ENCODE measurements at places on chromosomes 11 and 22.

DNA sequence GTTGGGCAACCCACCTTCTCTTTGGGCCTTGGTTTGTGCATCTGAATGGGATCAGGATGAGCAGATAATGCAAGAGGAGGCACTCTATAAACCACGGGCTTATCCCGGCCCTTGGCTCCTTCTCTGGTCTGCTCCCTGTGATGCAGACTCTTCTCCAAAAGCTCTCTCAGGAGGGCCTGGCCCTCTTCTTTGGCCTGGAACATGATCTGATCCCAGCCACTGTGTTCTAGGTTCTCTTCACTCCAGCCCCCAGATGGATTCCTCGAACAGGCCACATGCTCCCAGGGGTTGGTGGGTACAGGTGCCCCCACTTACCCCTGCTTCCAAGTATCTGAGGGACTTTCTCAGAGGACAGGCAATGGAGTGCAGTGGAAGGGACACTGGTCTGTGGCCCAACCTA lies 8.7 kb upstream of the UCP3 start:
- DNase-seq = no peak

GRCh38 chr11:41872426-41872825 lies 413.0 kb upstream of the LRRC4C start:
- no peak for DNase-seq

DNA sequence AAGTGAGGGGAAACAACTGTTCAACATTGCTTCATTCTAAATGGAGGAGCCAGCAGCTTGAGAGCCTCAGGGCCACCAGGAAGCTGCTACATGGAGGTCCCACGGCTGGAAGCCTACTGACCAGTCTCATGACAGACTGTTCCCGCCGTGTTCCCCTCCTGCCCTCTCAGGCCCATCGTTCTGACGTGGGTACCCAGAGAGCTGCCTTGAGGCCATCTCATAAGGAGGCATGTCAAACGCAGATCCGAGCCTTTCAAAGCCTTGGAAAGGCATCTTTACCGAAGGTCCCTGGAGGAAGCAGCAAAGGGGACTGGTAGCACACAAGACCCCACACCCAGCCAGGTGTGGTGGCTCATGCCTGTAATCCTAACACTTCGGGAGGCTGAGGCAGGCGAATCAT lies 8.3 kb upstream of the ARHGEF17 start:
- no peak for DNase-seq

DNA sequence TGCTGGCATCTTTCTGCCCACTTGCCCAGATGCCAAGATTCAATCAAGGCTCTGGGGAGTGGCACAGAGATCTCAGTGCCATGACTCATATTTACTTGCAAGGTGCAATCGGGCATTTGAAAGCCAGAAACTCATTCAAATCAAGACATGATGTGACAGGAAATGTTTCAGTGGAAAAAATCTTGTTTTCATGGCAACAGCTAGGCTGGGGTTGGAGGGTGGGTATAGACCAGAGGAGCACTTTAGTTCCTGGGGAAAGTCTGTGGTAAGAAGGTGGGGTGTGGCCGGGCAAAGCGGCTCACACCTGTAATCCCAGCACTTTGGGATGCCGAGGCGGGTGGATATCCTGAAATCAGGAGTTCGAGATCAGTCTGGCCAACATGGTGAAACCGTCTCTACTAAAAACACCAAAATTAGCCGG lies 1.2 kb downstream of the MAJIN start:
- DNase-seq = no peak

- DNase-seq = no peak
These were observed 79.7 kb upstream of the SHISAL1 start for GRCh38 chr22:44392446-44392921.

DNA sequence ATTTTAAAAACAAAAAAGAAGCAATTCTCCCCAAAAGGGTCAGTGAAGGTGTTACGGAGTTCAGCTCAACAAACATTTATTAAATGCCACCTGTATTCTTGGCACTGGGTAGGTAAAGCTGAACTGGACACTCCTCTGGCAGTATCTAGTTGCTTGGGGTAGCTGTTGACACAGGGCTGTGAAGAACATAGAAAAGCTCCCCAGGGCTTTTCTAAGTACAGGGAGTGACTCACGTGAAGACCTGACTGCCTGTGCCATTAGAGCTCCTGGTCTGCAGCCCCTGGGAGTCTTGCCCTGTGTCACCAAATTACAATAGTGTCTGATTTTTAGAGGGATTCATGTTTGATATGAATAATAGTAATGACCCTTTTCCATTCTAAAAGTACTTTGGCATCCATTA lies 43.6 kb downstream of the COA4 start:
- no peak for DNase-seq

DNA sequence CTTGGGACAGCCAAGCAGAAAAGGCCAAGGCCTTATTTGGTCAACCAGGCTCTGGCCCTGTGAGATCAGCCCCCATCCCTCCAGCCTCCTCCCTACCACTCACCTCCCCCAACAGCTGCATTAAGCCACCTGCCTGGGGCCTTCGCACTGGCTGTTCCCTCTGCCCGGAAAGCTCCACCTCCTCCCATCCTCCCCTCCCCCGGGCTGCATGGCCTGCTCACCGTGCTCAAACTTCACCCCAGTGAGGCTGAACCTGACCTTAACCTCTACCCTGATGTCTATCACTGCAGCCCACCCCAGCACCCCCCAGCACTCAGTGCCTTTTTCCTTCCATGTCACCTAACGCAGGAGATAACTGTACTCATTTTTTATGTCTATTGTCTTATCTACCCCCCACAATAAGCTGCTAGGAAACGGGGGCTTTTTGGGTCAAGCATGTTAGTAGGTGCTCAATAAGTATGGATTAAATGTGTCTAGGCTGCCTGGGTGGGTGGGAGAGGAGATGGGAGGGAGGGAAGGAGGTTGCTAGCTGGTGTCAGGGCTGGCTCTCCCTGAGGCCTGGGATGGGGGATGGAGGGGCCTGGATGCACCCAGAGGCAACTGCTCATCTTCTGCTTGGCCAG lies 912 bp downstream of the PTPRCAP start:
- DNase-seq = no peak

GRCh38 chr22:29443452-29443851 lies 5.1 kb downstream of the RFPL1 start:
- DNase-seq = peak; percentile 61

GRCh38 chr11:63839508-63840355 lies 822 bp downstream of the MARK2 start:
- DNase-seq = no peak

DNA sequence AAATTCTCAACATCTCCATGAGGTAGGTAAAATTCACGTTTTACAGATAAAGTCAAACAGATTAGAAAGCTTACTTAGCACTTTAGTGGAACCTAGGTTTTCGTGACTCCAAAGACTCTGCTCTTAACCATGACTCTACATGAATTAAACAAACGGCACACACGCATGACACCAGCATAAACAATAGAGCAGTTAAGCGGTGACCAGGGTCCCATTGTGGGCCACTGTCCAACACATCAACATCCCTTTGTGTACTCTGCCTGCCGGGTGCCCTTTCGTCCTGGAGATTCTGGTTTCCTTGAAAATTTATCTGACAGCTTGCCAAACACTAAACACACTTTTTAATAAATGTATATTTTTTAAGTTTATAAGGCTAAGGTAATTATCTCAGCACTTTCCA lies 941.7 kb downstream of the OPCML start:
- DNase-seq = no peak

- no peak for DNase-seq
These were observed 36.6 kb downstream of the SC5D start for GRCh38 chr11:121328967-121329679.

GRCh38 chr11:75240311-75241035 lies at the start of gene TPBGL:
TSS of gene TPBGL (plus strand) at chr11:75240774. CDS start at chr11:75241050, 276 bp downstream.
- no peak for DNase-seq

DNA sequence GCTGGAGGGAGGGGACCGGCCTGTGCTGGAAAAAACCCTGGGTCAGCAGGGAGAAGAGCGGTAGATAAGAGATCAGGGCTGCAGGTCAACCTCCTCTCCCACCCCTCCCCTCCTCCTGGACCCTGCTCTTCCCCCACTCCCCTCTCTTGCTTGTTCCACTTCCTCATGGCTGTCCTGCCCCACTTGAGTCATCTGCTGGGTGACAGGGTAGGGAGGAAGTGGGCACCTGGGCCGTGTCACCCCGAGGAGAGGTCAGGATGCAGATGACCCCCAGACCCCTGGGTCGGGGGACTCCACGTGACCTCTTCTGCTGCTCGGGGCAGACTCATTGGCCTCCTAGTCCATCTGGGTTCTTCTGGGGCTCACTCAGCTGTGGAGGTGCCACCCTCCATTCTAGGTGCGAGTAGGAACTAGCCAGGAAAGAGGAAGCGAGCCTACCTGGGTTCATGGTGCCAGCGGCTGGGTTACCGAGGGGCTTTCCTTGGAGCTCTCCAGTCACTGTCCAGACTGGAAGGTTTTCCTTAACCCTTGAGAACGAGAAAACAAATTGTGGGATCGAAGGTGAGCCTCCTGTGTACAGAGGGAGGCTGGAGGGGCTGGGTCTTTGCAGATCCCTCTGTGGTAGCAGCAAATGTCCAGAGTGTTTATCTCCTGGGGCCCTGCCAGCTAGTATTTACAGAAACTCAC lies 6.5 kb downstream of the APOL2 start:
- no peak for DNase-seq

GRCh38 chr11:110019675-110020074 lies 73.5 kb upstream of the ZC3H12C start:
- no peak for DNase-seq

GRCh38 chr11:64688534-64688982 lies 34.4 kb downstream of the NRXN2 start:
- DNase-seq = peak; percentile 38

- DNase-seq = no peak
These were observed 354.8 kb upstream of the LUZP2 start for GRCh38 chr11:24142062-24142461.

DNA sequence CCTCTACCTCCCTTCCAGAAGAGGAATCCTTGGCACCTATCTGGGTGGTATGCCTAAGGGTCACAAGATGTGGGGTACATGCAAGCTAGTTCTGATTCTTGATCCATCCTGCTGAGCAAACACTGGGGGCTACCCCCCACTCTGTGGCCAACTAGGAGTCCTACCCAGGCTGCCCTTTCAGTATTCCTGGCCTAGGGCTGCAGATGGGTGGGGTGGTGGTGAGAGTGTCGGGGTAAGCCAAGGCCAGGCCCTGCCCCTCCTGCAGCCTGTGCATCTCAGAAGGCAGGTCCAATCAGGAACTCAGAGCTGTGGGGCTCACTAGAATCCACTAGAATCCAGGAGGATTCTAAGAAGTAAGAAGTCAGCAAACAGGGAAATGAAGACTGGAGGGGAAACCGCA lies 10.9 kb downstream of the SSH3 start:
- no peak for DNase-seq

DNA sequence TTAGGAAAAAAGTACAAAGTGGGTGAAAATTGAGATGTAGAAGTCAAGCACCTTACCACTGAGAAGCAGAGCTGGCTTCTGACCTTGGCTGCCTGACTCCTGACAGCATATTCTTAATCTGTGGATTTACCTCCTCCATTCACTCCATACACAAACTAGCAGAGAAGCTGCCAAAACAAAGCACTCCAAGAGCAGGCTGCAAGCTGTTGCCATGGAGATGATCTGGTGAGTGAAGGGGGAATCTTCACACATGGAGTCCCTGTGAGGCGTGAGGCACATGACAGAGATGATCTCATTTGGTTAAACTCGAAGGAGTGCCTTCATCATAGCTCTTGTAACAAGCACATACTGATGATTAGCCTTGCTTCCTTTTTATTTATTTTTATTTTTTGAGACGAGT lies 16.1 kb downstream of the COMMD9 start:
- no peak for DNase-seq

GRCh38 chr22:20931126-20931654 lies 14.0 kb downstream of the CRKL start:
- no peak for DNase-seq

DNA sequence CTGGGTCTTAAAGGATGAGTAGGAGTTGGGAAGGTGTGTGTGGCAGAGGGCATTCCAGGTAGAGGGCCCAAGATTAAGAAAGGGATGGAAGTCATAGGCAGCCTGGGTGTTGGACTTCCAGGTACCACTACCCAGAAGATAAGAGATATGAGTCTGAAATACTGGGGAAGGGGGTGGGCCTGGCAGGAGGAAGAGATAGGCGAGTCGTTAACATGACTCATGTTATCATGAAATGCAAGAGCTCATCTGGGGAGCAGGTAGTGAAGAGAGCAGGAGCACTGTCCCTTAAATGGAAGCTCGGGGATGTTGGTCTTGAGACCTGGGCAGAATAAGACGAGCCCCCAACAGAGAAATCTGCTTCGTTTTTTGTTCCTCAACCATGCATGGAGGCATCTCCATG lies 10.2 kb downstream of the ZC3H7B start:
- no peak for DNase-seq

- no peak for DNase-seq
These were observed 11.0 kb downstream of the SULT4A1 start for GRCh38 chr22:43851058-43851978.

DNA sequence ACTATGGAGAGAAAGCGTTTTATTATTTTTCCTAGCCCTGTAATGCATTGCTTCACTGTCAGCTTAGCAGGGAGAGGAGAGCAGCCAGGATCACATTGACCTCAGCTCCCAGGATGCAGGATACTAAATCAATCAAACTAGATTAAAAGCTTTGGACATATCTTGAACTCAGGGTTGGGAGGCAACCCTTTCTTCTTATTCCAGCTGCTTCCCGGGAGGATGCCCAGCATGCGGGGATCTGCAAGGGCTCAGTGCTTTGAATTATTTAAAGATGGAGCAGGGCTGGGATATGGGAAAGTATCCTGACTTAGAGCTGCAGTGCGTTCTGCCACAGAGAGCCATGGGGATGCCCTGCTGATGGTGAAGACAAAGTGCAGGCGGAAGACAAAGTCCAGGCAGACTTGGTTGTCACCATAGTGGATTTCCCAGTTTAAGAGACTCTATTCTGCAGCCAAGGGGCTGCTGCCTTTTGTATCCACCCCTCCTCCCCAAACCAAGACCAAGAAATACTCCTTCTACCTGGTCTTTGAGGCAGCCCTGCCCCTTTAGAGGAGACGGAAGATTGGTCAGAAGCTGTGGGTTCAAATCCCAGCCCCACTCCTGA lies 1035.0 kb downstream of the TBC1D22A start:
- no peak for DNase-seq

DNA sequence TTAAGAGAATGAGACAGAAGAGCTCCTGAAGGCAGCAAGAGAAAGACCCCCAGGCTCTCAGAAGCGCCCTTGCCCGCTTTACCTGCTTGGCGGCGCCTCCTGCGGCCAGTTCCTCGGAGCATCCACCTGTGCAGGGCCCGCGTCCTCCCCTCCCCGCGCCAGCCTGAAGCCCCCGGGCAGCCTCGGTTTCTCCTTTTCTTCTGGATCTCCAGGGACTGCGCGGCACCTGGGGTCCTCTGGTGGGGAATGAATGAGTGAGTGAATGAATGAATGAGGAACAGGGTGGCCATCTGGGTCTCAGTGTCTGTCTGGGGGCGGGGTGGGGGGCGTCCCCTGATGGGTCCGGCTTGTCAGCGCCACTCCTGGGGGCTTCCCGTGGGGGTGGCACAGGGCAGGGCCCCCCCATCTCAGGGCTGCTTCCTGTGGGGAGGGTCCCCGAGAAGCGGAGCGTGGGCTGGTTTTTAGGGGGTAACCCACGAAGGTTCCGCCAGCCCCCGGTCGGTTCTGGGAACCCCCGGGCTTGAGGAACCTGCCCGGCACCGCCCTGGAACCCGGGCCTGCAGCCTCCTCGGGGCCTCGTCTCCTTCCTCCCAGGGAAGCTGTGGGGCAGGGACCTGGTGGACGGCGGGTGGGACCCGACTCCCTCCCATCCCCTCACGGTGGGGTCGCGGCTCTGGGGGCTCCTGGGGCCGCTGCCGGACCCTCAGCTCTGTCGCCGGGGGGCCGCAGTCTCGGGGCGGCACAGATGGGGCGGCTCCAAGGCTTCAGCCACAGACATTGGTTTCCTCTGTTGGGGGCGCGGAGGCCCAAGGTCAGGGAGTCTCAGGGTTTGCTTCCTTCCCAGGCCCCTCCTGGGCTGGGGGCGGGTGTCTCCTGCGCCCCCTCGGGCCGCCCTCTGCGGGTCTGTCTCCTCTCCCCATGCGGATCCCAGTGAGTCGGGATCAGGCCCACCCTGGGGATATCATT lies 8.3 kb upstream of the KRTAP5-7 start:
- DNase-seq = no peak

Data from retinal pigment epithelial cell (primary cell).